ENCODE measurements at places on chromosomes 11 and 22. TPM values are rescaled to one million over a fixed set of nuclear protein-coding genes. Genes with fewer than 3 reads are reported as not detected.

The TMEM135 gene
- total RNA-seq, result 39.5 TPM

The FCHSD2 gene
- total RNA-seq, result 32.2 TPM

The OR2AT4 gene
- not detected for total RNA-seq

The SESN3 gene
- 80.8 TPM for total RNA-seq

The OR8G5 gene
- not detected for total RNA-seq

The YAP1 gene
- 142 TPM for total RNA-seq

The AIFM3 gene
- 0.79 TPM for total RNA-seq

The HEPHL1 gene
- not detected for total RNA-seq

The OR56A4 gene
- 0.26 TPM for total RNA-seq

The OR56A1 gene
- 0.14 TPM for total RNA-seq

The CDHR5 gene
- total RNA-seq, result not detected

The RFPL3 gene
- not detected for total RNA-seq

The FAM227A gene
- total RNA-seq, result 7.3 TPM

The ANKRD49 gene
- 11.7 TPM for total RNA-seq

The PLAAT4 gene
- not detected for total RNA-seq

The MAJIN gene
- total RNA-seq, result not detected

The TRAF6 gene
- total RNA-seq, result 12.9 TPM

The OR52D1 gene
- total RNA-seq, result not detected

The CDC45 gene
- 47.1 TPM for total RNA-seq

The PTPRJ gene
- total RNA-seq, result 25.5 TPM

The SLC6A5 gene
- total RNA-seq, result 0.05 TPM

The OR51E2 gene
- not detected for total RNA-seq

The SYCE3 gene
- not detected for total RNA-seq

Measured in neural crest cell (in vitro differentiated cells).